Activated naive CD8-positive, alpha-beta T cell treated with anti-CD3 and anti-CD28 coated beads, Interleukin-2, amount 10 ng/mL, durations not matched to agents 7 days and 5 days (primary cell): ENCODE measurements at places on chromosomes 3 and 15. TPM values are rescaled to one million over a fixed set of nuclear protein-coding genes. Genes with fewer than 3 reads are reported as not detected.

DNA sequence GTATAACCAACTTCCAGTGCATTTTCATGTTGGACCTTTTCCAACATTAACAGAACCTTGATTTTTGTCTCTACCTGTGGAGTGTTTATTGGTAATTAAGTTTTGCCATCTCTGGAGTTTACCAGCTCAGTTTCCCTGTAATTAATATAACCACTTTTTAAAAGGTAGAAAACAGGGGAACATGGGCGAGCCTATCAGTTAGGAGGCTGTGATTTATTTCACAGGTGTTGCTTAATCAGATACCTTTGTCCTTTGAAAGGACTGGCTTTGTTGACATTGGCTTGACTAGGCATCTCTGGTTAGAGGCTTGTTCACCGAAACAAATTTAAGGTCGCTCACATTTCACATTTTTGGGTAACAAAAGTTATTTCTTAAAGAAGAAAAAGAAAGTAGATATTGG is 622 bp downstream of the NAALADL2 start:
- no peak overlapping the region for H3K27ac ChIP-seq
- no peak overlapping the region for H3K4me3 ChIP-seq
- H3K27me3 ChIP-seq, result no peaks in the 10 kb centered on the region
- DNase-seq, result no peak
- no peaks in the 10 kb centered on the region for H3K36me3 ChIP-seq

Gene ARGFX
- not detected for total RNA-seq

GRCh38 chr3:159944781-159945180 is 43.9 kb upstream of the IL12A start:
- no peak overlapping the region for H3K27ac ChIP-seq
- DNase-seq, result no peak
- no peaks in the 10 kb centered on the region for H3K36me3 ChIP-seq
- no peak overlapping the region for H3K4me3 ChIP-seq

Gene CORO2B
- total RNA-seq, result not detected

DNA sequence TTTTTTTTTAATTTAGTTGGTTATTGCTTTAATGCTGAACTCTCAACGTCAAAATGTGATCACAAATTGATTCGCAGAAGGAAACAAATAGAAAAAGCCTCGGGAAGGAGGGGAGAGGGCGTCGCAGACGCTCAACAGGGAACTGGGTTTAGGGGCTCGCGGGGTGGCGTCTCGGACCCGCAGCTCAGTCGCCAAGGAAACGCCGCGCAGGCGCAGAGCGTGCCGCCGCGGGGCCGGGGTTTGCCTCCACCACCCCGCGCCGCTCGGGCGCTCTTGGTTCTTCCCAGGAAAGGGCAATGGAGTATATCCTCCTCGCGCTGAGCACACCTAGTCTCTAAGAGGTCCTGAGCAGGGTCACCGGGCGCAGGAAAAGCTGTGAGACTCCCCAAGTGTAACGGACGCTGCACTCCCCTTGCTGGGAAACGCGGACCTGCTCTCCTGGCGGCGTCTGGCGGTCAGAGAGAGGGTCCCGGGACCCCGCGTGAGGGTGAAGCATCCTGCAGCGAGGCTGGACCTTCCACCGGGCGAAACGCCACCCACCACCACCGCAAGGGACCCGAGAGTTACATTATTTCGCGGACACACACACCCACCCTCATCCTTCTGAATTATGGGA is 753 bp downstream of the PLCH1 start:
- H3K36me3 ChIP-seq, result no peaks in the 10 kb centered on the region
- peaks cover 73% of the 10 kb centered on the region for H3K27me3 ChIP-seq
- no peak overlapping the region for H3K27ac ChIP-seq
- DNase-seq, result peak; percentile 62
- H3K4me3 ChIP-seq, result peak overlapping the region; percentile 89

Gene SPATA12
- not detected for total RNA-seq

Gene TICRR
- total RNA-seq, result 18.6 TPM

DNA sequence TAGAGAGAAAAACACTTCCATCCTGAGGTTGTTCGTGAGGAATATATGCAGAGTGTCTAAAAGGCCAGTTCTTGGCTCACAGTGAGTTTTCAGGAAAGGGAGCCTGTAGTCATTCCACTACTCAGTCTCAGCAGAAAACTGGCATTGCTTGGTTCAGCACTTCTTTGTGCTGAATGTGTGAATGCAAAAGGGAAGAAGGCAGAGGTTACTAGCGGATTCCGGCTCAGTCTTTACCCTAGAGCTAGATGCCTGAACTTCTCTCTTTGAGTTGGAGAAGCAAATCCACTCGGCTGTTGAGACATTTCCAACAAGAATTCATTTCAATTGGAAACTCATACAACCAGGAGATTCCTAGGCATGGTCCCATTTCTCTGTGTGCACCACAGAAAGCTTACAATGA is 23.1 kb upstream of the FRMD4B start:
- H3K36me3 ChIP-seq, result no peaks in the 10 kb centered on the region
- H3K27ac ChIP-seq, result no peak overlapping the region
- peaks cover 3% of the 10 kb centered on the region for H3K4me1 ChIP-seq

DNA sequence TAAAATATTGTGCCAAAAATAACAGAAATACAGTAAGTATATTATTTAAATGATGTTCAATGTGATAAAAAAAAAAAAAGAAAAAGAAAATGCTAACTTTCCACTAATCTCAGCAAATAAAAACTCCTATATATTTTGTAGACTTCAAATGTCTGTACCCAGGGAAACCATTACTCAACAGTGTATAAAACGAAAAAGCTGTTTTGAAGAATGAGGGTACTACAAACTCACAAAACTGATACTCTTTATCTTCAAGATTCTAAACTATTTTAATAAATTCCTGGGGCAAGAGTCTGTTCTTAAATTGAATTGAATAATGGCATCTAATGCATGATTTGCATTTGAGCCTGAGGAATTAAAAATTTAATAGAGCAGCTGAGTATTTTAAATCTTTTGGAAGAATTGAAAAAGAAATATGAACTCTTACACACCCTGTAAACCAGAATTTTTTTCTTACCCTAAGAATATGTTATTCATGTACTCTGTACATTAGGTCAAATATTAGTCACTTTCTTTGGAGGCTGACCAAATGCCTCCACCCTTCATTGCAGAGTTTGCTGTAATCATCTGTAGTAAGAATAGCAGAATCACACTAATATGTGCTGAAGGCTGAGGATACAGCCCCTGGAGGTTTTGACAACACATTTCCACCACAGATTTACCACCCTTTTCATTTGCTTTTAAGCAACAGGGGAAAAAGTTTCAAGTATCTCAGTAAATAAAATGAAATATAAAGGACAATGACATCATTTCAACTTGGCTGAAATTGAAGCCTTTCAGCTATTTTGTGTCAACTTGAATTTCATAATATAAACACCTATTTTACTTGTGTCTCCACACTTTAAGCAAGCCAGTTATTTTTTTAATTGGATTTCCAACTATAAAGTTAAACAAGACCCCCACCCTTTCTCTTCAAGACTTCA is 79.7 kb downstream of the FBN1 start:
- peaks cover 14% of the 10 kb centered on the region for H3K27me3 ChIP-seq
- H3K27ac ChIP-seq, result no peak overlapping the region
- H3K36me3 ChIP-seq, result no peaks in the 10 kb centered on the region
- no peaks in the 10 kb centered on the region for H3K4me1 ChIP-seq

DNA sequence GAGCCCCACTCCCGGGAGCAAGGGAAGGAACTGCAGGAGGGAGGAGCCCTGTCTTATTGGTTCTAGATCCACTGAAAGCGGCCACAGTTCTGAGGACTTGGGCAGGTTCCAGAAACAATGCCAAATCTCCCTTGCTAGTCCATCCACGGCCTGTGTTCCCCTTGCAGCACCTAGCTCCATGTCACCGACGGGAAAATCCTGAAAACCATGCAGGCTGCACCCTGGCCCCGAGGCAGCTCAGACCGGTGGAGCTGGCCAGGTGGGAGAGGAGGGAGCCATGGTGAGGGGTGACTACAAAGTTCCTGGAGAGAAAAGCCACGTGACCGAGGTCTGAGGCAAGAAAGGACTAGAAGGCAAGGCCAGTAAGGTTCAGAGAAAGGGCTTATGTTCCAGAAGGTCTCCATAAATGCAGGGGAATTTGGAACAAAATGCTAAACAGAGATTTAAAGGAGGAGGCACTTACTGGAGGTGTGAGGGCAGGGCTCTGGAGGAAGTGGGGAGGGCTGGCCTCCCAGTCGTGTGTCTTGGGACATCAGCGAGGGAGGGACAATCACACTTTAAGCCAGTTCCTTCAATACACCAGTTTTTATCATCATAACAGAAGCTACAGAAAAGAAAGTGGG is 5.4 kb downstream of the MGLL start:
- H3K27me3 ChIP-seq, result peaks cover 45% of the 10 kb centered on the region
- no peak for DNase-seq
- no peak overlapping the region for H3K27ac ChIP-seq
- H3K36me3 ChIP-seq, result no peaks in the 10 kb centered on the region
- no peak overlapping the region for H3K4me3 ChIP-seq

- H3K27me3 ChIP-seq, result no peaks in the 10 kb centered on the region
- no peak overlapping the region for H3K4me3 ChIP-seq
- peaks cover 23% of the 10 kb centered on the region for H3K36me3 ChIP-seq
- no peak overlapping the region for H3K27ac ChIP-seq
Observed at GRCh38 chr3:136516095-136516494, 236.1 kb downstream of the STAG1 start.

Gene ACTC1
- total RNA-seq, result not detected

- H3K36me3 ChIP-seq, result no peaks in the 10 kb centered on the region
- H3K4me3 ChIP-seq, result no peak overlapping the region
Observed at GRCh38 chr3:99484871-99485270, 153.5 kb upstream of the COL8A1 start.

- H3K4me1 ChIP-seq, result peaks cover 6% of the 10 kb centered on the region
- no peaks in the 10 kb centered on the region for H3K27me3 ChIP-seq
- H3K36me3 ChIP-seq, result peaks cover 41% of the 10 kb centered on the region
- DNase-seq, result no peak
Observed at GRCh38 chr3:72797773-72798543, 50.3 kb downstream of the SHQ1 start.

DNA sequence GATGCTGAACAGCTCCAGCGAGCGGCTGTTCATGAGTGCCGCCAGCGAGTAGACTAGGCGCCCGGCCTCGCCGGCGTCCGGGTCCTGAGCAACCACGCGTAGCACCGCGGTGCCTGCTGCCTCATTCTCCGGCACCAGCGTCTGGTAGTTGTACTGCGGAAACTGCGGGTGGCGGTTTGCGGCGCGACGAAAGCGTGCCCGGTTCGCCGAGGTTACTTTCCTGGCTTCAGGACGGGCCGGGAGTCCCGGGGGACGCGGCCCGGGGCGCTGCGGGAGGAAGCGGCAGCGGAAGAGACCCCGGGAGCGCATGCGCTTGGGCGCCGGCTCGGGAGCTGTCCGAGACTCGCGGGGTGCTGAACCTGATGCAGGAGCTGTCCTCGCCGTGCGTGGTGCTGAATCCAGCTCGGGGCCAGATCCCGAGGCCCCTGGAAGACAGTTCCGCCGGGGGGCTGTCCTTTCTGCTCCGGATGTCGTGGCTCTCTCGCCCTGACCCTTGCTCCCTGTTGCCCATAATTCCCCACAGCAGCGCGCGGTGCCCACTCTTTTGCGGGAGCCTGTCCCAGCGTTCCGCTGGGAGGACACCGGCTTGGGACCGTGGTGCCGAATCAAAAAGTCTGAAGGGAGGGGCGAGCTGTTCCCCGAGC is 1.1 kb downstream of the CELSR3 start:
- H3K4me3 ChIP-seq, result peak overlapping the region; percentile 53
- no peaks in the 10 kb centered on the region for H3K36me3 ChIP-seq
- no peak overlapping the region for H3K27ac ChIP-seq
- peak; percentile 93 for DNase-seq
- peaks cover 13% of the 10 kb centered on the region for H3K4me1 ChIP-seq

Gene NR1I2
- total RNA-seq, result 0.28 TPM

Gene GXYLT2
- not detected for total RNA-seq

DNA sequence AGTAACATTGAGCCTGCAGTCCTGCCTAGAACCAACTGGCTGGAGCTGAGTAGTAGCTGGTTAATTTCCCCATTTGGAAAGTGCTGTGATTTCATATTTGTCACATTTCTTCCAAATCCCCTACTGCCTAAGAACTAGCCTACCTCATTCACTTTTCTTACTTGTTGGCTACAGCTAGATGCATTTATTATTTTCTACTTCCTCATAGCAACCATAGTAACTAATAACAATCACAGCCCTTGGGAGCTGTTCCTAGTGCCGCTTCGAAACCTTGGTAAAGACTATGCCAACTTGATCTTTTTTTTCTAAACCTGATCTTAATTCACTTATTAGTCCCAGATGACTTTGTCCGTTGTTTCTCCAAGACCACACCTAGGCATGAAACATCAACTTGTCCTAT is 240.3 kb downstream of the FGF12 start:
- H3K4me3 ChIP-seq, result no peak overlapping the region
- H3K27me3 ChIP-seq, result peaks cover 2% of the 10 kb centered on the region
- no peaks in the 10 kb centered on the region for H3K36me3 ChIP-seq

DNA sequence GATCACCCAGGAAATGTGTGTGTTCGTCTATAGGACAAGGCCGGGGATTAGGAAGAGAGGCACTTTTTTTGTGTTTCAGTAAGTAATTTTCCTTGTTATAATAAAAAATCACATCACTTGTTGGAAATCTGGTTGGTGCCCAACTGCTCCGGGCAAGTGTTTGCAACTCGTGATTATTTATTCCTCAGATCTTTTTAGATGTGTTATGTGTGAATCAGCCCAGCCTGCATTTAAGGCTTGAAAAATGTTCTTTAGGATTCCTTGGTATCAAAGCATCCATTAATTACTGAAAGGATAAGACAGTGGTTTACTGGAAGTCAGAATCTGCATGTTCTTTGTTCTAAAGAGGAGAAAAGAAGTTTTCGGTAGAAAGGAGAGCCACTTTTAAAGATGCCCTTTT is 345.6 kb downstream of the FEZF2 start:
- H3K27ac ChIP-seq, result no peak overlapping the region
- H3K4me3 ChIP-seq, result no peak overlapping the region
- H3K27me3 ChIP-seq, result no peaks in the 10 kb centered on the region

Gene PP2D1
- total RNA-seq, result not detected

Gene PLXNB1
- total RNA-seq, result 6.2 TPM

DNA sequence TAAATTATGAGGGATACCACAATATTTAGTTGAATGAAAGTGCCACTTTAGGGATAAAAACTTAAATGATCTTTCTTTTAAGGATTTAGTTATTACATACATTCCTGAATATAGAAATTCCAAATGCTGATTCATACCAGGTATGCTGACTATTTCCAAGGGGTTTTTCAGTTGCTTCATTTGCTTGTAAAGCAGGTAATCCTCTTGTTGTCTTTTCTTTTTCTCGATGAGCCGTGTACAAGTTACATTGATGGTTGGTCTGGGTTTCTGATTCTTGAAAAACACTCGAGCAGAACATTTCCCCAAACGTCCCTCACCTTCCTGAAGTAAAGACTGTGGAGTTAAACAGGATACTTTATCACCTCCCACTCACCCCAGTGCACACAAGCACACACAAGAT is 21.7 kb downstream of the RARRES1 start:
- peaks cover 17% of the 10 kb centered on the region for H3K4me1 ChIP-seq
- H3K4me3 ChIP-seq, result no peak overlapping the region
- no peaks in the 10 kb centered on the region for H3K27me3 ChIP-seq
- H3K36me3 ChIP-seq, result peaks cover 17% of the 10 kb centered on the region

GRCh38 chr3:188764609-188765008 is 407.2 kb upstream of the TPRG1 start:
- no peak overlapping the region for H3K27ac ChIP-seq
- no peak for DNase-seq
- no peaks in the 10 kb centered on the region for H3K4me1 ChIP-seq
- H3K36me3 ChIP-seq, result peaks cover 2% of the 10 kb centered on the region

GRCh38 chr3:12287727-12288181 is 1.1 kb upstream of the PPARG start:
- H3K4me3 ChIP-seq, result peak overlapping the region; percentile 55
- no peaks in the 10 kb centered on the region for H3K4me1 ChIP-seq
- H3K27me3 ChIP-seq, result peaks cover 63% of the 10 kb centered on the region
- DNase-seq, result peak; percentile 31
- H3K27ac ChIP-seq, result no peak overlapping the region
- no peaks in the 10 kb centered on the region for H3K36me3 ChIP-seq

Gene PDZRN3
- not detected for total RNA-seq

Gene KNG1
- total RNA-seq, result not detected
